ENCODE measurements at places on chromosomes 11 and 22.
A peak's percentile ranks its signal among the peaks of the same experiment; 100 is the strongest.

GRCh38 chr11:18986744-18987143 lies 47.5 kb upstream of the MRGPRX1 start:
- DNase-seq = no peak

GRCh38 chr11:5818245-5818886 lies 9.6 kb downstream of the OR52N2 start:
- no peak for DNase-seq

DNA sequence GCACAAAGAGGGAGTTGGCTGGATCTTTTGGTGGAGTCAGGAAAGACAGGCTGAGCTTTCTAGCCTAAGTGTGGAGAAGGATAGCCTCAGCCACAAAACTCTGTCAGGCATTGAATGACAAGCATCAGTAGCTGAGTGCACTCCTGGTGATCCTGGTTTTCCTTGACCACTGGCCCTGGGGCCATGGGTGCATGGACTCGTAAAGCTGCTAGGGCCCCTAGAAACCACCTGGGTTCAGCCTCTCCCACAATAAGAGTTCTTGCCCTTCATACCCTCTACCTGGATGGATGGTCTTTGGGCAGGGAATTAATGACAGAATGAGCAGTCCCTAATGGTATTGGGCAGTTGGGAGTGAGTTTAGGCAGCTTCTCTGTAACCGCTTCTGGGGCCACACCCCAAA lies 22.9 kb downstream of the TUB start:
- no peak for DNase-seq

DNA sequence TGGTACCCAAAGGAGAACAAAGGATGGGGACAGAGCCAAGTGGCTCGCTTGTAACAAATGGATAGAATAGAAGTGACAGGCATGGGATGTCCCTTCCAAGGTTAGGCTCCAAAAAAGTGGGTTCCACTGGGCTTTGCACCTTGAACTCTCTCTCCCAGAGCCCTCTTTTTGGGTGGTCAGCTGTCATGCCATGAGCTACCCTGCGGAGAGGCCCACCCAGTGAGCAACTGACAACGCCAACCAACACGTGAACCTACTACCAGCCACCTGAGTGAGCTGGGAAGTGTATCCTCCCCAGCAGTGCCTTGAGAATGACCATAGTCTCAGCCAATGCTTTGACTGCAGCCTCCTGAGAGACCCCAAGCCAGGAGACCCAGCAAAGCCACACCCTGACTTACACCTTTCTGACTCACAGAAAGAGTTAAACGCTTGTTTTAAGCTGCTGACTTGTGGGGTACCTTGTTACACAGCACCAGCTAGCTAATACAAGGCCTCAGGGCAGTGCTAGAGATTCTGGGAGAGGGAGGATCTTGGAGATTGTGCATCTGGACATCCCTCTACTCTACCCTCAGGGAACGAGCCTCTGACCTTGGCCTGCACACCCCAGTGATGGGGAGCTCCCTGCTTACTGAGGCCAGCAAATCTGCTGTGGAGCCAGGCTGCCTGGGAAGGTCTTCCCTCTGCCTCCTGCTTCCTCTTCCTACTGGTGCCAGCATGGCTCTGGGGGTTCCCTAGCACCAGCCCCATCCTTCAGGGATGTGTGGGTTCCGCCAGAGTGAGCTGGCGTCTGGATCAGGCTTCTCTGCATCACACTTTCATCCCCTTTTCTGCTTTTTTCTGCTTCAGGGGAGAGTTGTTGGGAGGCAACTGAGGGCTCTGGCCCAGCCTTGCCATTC lies 29.1 kb upstream of the RFPL3 start:
- DNase-seq = no peak

DNA sequence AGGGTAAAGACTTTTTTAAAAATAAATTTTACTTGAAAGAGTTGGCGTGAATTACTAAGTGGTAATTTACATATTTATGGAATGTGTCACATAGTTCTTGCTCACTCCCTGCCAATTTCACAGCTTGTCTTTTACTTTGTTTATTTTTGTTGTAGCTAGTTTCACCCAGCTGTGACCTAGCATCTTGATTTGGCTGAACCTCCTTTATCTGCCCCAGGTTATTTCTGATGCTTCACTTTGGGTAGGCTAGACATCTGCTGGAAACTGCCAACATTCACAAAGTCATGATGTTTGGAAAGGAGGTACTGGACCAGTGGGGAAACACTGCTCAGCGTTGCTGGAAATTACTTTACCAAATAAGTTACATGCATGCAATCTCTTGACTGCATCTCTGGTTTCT lies 1676.0 kb upstream of the RAG2 start:
- DNase-seq = no peak

GRCh38 chr11:111541254-111542061 lies 938 bp downstream of the LAYN start:
- peak; percentile 23 for DNase-seq

DNA sequence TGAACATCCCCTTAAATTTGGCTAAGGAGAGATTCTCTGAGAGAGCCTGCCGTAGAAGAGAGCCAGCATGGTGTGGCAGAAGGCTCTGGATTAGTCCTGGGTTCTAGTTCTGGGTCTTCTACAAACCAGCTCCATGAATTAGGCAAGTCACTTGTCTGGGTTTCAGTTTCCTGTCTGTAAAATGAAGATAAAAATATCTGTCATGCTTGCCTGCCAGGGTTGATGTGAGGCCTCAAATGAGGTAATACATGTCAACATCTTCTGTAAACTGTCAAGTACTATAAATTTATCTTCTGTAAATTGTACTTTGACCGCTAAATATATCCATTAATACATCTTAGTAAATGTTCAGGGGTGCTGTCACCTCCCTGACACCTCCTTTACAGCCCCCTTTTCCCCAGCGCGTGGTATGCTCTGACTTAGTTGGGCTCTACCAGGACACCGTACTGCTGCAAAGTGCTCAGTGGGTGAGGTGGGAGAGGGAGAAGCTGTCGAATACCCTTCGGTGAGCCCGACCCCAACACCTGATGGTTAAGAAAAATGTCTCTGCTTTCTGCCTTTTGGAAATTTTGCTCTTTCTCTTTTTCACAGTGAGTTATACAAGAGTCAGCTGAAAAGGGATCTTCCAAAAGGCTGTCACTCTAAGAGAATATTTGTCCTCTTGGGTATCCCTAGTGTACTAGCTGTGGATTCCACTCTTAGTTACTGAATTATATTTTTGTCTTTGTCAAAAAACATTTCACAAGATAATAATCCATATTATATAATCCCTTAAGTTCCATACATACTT lies 15.0 kb downstream of the RBX1 start:
- DNase-seq = no peak

GRCh38 chr11:10208131-10208575 lies 85.9 kb downstream of the SBF2 start:
- peak; percentile 11 for DNase-seq

DNA sequence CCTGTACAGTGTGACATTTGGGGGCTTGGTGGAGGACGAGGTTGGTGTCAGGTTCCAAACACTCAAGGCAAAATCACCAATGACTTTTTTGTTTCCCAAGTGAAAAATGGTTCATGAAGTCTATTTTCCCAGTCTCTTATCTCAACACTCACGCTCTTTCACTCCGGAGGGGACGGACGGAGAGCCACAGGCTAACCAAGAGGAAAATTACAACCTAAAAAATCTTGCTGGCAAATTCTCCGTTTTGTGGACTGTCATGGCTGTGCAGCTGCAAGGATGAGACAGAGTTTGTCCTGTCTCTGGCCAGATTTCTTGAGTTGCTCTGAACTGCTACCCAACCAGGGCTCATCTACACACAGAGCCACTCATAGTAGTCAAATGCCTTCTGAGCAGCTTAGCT lies 101.2 kb downstream of the ABTB2 start:
- no peak for DNase-seq

DNA sequence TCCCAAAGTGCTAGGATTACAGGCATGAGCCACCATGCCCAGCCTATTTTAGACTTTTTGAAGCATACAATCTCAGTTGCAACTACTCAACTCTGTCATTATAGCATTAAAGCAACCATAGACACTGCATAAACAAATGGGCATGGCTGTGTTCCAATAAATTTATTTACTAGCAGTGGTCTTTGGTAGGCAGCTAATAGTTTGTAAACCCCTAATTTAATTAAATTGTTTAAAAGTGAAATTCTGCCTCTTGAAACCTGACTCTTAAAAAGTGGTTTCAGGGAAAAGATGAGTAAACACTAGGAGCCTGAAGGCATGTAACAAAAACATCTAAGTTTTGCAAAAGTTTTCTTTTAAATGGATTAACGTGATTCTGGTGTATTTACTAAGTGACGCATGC lies 1364.5 kb downstream of the LRRC4C start:
- no peak for DNase-seq

DNA sequence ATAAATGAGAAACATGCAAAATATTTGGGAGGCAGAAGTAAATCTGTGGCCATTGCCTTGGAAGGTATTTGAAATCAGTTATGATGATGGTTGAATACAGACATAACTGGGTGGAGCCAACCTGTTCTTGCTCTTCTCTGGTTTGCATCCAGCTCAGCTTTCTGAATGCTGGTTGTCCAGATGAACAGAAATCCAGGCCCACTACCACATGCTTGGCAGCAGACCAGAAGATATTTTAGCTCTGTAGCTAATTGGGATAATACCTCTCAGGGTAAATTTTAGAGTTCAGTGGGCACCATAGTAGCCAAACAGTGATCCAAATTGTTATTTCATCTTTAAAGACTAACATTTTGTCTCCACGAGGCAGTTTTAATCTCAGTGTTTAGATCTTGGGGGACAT lies 308.3 kb downstream of the RAB38 start:
- no peak for DNase-seq

- DNase-seq = peak; percentile 73
These were observed 51.5 kb upstream of the GAL start for GRCh38 chr11:68632802-68633201.

GRCh38 chr11:133041928-133042882 lies 490.1 kb downstream of the OPCML start:
- DNase-seq = no peak

GRCh38 chr22:32531931-32532819 lies 57.6 kb downstream of the FBXO7 start:
- no peak for DNase-seq

- no peak for DNase-seq
These were observed 13.6 kb downstream of the PNPLA5 start for GRCh38 chr22:43878079-43878795.

GRCh38 chr11:75347781-75348566 lies 3.5 kb downstream of the ARRB1 start:
- no peak for DNase-seq

DNA sequence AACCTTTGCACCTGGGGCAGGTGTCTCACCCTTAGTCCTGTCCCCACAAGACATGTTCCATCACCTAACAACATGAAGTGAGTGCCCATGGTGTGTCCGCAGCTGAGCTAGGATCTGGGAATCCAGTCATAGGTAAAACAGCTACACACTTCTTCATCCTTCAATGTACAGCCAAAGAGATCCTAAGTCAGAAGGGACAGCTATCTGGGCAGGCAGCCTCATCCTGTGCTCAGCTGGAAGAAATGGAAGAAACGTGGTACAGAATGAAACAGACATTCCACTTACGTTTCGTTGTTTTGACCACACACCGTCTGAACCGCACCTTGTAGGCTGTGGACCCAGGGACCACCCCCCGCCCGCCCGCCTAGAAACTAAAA lies 30.8 kb downstream of the PDGFB start:
- DNase-seq = no peak

DNA sequence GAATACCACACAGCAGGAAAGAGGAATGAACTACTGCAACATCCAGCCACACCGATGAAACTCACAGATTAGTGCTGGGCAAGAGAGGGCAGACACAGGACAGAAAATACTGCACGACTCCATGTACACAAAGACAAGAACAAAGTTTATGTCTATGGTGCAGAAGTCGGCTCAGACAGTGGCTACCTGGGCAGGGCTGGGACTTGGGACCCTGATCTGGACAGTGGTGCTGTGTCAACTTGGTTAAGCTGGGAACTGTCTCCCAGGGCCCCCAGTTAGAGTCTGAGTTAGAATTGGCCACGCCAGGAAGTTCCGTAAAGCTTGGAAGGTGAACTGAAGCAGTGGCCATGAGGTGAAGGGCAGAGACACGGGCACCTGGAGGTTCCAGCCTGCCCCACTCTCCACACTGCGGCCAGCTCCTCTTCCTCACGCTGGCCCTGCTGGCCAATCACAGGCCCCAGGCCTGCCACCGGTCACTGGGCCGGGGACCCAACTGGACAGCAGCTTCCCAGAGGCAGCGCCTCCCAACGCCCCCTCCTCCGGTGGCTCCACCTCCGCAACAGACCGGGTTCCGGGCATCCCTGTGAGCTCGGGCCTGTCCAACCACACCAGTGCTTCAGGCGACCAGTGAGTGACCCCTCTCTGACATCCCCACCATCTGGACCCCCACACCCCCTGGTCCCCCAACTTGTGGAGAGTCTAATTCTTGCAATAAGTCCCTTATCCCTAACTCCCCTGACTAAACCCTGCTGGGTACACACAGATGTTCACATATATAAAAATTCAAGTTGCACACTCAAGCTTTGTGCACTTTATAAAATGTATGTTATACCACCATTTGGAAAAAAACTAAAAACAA lies 93.7 kb downstream of the MICAL3 start:
- no peak for DNase-seq

DNA sequence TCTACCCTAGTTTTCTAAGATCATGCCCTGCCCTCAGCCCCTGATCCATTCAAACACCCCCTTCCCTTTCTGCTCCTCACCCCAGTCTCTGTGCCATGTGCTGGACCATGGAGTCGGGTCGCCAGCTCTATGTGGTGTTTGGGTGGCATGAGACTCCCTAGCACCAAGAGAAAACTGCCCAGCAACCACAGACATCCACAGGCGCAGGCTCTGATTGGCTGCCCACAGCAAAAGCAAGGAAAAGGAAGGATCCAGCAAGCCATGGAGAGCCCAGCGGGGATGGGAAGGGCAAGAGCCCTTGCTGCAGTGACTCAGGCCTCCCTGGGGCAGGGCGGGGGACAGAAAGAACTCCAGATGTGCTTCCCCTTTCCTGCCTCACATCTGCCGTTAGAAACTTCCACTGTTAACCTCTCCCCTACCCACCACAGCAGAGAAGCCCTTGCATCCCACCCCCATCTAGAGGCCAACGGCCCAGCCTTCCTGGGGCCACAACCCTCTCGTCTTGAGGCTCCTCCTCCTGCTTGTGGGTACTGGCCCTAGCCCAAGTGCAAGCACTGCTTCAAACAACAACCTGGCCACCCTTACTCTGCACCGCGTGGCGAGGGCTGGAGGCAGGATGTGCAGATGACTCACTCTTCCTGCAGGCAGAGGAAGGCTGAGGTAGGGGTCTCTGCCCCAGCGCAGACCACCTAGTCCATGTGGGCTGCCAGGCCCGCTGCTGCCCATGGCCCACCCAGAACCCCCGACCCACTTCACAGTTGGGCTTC lies 9.7 kb upstream of the AHNAK start:
- DNase-seq = peak; percentile 92

DNA sequence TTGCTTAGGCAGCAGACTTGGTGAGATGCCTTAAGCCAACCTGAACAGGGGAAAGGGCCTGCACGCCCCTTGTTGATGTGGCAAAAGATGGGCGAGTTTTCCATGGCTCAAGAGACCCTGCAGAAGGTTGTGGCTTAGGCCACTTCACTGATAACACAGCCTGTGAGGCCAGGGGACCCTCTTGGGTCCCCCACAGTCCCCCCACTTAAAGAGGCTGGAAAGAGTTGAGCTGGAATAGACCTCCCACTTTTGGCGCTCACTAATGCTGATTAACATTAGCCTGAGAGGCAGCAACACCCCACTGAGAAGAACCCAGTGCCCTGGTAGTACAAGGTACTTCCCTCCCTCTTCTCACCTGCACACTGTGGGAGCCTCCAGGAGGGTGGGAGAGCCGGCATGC lies 107.5 kb downstream of the TRIM29 start:
- no peak for DNase-seq

All from activated CD4-positive, alpha-beta T cell treated with anti-CD3 and anti-CD28 coated beads for 36 hours (primary cell).